ENCODE measurements at places on chromosomes 12 and 14. TPM values are rescaled to one million over a fixed set of nuclear protein-coding genes. Genes with fewer than 3 reads are reported as not detected.

Gene PLEKHG7
- not detected for total RNA-seq

DNA sequence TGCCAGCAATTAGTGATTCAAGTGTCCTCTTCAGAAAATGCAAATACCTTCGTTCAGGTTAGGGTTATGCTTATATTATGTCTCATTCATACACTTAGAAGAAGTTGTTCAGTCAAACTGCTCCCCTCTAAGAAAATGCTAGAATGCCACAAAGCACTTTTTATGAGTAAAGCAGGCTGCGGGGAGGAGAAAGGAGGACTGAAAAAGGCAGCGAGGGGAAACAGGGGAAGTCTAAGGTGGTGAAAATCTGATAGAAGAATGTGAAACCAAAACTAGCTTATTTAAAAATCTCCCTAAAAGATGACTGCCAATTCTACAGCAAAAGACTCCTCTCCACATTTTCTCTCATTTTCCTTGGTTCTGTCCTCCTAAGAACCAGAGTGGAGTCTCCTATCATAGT, 70.1 kb downstream of the PRKD1 start:
- DNase-seq = no peak

Gene FOXJ2
- 25.9 TPM for total RNA-seq

GRCh38 chr14:29842228-29842627, 85.4 kb downstream of the PRKD1 start:
- no peak for DNase-seq

GRCh38 chr12:25625146-25625545, 72.1 kb upstream of the LMNTD1 start:
- no peak for DNase-seq

DNA sequence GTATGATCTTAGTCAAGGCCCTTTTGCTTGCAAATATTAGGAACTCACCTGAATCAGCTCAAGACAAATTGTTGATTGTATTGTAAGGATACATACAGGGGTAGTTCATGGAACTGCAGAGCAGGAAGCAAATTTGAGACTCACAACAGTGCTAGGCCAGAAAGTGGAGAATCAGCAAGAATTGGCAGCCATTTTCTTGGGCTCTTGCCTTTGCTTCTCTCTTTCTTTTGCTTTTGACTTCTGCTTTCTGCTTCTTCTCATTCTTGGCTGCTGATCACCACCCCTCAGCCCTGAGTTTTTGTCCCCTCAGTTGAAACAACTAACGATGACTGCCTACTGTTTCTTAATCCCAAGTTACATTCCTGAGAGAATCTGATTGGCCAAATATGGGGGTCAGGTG, 34.8 kb downstream of the KCNK13 start:
- no peak for DNase-seq

GRCh38 chr12:122856999-122857671, 21.9 kb downstream of the HIP1R start:
- no peak for DNase-seq

DNA sequence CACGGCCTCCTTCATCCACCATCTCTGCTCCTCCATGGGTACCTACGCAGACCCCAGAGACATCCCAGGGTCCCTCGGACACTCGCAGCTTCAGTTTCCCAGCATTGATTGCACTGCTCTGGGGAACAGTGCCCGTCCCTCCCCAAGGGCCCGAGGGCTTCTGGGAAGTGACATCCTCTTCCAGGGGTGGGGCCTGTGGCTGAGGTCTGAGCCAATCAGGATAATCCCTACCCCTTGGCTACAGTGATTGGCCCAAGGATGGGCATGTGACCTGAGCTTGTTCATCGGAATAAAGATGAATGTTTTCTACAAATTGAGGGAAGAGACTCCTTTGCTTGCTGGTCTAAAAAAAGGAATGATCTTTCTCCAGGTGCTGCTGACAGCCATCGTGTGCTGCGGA, 37.3 kb upstream of the MYL2 start:
- DNase-seq = no peak

DNA sequence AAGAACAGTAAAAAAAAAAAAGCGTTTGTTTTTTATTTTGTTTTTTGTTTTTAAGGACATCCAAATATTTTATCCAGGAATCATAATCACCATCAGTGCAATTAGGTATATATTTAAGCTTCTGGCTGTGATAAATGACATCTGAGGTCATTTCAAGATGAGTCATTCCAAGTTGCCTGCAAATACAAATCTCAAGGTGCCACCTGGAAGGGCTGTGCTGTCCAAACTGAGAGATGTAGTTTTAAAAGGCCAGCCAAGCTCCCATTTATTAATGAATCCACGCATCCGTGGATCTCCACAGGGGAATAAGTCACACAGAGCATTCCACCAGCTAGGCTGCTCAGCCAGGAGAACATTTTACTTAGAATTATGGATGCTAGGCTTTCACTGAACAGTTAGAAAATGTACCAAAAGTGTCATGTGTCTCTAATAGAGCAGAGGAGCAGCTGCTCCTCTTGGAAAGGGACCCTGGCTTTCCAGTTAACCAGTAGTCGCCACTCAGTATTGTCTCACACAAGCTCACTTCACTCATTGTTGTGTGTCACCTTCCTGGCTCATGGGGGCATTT, 1151.4 kb upstream of the TMEM132C start:
- no peak for DNase-seq

DNA sequence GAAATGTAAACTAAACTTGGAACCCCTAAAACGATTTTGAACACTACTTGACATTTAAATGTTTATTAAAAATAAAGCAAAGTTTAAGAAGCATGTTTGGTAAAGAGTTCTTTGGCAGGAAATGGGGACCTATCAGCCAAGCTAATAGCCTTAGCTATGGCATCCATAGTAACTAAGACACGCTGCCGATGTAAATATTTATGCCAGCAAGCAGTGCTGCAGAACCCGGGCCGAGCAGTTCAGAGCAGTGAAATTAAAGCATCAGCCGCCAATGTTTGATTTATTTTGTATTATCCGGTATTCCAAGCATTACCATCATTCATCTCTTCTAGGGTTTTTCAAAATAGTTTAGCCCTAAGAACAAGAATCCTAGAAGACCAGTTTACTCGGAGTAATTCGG, 61.6 kb downstream of the PPP2R5C start:
- no peak for DNase-seq
